Stimulated activated CD4-positive, alpha-beta T cell treated with anti-CD3 and anti-CD28 coated beads, Interleukin-1b, Interleukin-23, amount 100 ng/mL, for 1 hour (primary cell): ENCODE measurements at places on chromosomes 5 and 9.

DNA sequence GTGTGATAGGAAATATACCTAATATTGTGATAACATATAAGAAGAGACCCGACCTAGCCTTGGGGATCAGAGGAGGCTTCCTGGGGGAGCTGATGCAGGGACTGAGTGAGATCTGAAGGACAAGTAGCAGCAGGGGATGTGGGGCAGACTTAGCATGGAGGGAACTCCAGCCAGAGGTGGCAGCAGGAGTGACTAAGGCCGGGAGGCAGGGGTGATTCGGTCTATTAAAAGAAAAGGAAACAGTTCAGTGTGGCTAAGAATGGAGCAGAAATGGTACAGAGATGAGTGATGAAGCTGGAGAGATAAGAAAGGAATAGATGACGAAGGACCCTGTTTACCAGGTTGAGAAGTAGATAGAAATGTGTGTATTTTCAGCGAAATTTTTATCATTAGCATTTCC lies 408.8 kb downstream of the ENC1 start:
- DNase-seq: no peak

- DNase-seq: no peak
Measured at GRCh38 chr9:84136119-84136868, 155.7 kb downstream of the RMI1 start.

- DNase-seq: no peak
Measured at GRCh38 chr9:37710046-37710445, 43.6 kb upstream of the TRMT10B start.

- no peak for DNase-seq
Measured at GRCh38 chr5:169300468-169301385, at the start of gene SLIT3. TSS of gene SLIT3 (minus strand) at chr5:169301139. CDS start at chr5:169300709, 430 bp downstream.

DNA sequence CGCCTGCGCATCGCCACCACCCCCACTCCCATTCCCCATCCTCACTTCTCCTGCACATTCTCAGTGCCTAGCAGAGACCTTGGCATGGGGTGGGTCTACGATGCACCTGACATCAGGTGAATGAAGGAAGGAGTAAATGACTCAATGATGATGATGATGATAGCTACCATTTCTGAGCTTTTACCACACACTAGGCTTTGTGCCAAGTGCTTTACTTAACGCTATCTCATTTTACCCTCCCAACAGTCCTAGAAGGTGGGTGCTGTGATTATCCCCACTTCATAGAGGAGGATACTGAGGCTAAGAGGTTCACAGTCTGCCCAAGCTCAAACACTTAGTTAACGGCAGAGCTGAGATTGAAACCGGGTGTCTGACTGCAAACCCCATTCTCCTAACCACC lies 27.1 kb downstream of the CAMK2A start:
- no peak for DNase-seq

DNA sequence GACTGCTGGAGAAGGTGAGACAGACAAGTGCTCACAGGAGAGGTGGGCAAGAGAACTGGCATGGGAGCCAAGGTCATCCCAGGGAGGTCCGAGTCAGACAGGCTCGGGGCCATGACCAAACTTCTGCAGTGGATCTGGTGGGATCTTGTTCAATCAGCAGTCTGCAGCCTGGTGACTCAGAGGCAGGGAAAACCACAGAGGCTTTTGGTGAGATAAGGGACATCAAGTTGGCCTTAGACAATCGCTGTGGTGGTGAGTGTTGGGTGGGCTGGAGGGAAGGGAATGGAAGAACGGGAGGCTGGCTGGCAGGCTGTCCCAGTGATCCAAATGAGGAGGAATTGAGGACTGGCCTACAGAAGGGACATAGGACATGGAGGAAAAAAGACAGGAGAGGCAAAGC lies 123.8 kb downstream of the TMEM174 start:
- DNase-seq: no peak

DNA sequence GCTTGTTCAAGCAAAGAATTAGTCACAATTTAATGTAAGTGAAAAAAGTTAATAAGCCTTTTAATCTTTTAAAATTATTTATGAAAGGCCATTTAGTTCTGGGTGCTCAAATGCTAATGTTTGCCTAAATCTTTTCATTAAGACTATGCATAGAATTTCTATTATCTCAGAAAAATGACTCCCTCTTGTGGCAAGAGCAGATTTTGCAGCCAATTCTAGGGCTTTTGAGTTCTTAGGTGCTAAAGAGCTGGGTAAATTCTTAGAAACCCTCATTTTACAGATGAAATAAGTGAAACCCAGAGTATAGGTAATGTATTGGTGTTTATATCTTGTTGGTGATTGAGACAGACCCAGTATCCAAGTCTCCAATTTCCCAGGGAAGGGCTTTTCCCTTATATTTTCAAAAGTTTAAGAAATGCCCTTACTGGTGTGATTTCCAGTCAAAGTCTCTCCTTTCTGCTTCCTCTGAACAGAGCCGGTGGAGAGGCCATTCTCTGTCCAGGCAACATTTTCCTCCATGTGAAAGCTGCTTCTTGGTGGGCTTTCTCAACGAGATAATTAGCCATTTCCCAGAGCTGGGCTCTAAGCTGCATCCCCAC lies 24.1 kb upstream of the PCSK5 start:
- DNase-seq: peak; percentile 18

- no peak for DNase-seq
Measured at GRCh38 chr9:128683340-128684064, 5.5 kb upstream of the SET start.

DNA sequence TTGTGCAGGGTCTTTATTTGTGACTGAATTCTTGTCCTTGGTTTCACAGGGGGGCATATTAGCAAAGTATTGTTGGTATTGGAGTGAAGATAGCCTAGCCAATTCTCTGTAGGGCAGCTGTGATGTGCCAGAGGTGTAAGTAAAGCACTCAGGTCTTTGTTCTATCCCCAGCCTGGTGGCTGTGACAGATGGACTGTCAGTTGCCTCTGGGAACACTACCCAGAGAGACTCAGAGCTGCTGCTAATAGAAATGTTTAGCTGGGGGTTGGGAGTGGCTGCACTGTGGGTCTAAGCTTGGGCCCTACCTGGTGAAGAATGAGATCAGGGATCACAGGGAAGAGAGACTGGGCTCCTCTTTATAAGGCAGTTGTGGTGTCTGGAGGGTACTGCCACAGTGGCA lies 1006.5 kb upstream of the TYRP1 start:
- DNase-seq: no peak

GRCh38 chr9:115551396-115551795 lies 433.4 kb upstream of the TNC start:
- no peak for DNase-seq

GRCh38 chr5:54717459-54717858 lies 199.9 kb downstream of the SNX18 start:
- DNase-seq: no peak

GRCh38 chr9:93025736-93026135 lies 32.8 kb upstream of the SUSD3 start:
- no peak for DNase-seq

GRCh38 chr9:68877219-68877618 lies 136.7 kb downstream of the PRKACG start:
- no peak for DNase-seq

GRCh38 chr9:77892171-77892570 lies 139.4 kb downstream of the GNAQ start:
- DNase-seq: no peak

- no peak for DNase-seq
Measured at GRCh38 chr5:76475385-76475784, 72.3 kb downstream of the IQGAP2 start.

DNA sequence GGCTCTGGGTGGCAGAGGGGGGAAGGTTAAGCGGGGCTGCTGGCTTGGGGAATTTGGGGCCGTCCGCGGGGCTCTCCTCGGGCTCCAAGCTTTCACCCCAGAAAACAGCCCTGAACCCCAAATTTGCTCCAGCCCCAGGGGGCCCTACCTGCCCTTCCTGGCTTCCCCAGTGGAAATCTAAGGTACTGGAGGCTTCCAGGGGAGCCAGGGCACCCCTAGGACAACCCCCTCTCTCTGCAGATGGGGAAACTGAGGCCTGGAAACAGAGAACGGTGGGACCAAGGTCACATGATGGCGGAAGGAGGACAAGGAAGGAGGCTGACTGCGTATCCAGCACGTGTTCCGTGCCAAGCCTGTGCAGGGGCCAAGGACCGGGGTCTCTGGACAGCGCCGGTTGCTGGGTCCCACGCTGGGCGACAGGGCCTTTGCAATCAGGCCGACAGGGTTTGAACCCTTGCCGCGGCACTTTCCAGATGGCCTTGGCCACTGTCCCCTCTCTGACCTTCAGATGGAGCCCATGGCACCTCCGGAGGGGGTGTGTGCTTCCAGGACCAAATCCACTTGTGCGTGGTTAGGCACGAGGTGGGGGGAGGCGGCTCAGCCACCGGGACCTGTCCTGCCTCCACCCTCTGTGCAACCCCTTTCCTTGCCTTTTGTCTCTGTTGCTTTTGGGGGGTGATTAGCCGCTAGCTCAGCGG lies 183.1 kb downstream of the C9orf50 start:
- DNase-seq: no peak

DNA sequence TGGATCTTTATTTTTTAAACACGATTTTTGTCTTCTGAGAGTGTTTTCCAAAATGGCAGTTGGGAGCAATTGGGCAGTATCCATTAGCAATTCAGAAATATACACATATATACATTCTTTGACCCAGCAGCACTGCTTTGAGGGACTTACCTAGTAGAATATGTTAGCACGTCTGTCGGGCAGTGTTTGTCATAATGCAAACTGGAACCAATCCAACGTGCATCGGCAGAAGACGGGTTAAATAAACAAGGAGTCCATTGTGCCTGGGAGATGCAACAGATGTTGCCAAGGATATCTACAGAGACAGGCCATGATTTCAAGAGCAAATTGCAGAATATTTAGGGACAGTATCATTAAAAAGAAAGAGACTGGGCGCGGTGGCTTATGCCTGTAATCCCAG lies 107.0 kb downstream of the COL5A1 start:
- no peak for DNase-seq

DNA sequence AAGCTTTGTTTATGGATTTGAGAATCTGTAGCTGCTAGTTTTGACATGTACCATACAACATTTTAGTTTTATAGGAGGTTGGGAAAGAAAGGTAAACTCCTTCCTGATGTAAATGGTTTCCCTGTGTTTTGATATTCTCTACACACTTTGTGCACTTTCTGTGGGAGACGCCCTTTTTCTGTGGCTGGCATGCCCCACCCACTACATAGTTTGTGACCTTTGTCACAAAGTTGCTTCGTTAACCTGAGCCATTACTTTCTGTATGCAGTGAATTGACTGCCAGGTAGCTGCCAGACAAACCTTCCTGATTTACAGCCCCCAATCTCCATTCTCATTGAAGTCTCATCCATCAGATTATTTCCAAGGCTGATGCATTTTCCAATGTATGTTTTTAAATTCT lies 90.6 kb downstream of the NLN start:
- DNase-seq: no peak

DNA sequence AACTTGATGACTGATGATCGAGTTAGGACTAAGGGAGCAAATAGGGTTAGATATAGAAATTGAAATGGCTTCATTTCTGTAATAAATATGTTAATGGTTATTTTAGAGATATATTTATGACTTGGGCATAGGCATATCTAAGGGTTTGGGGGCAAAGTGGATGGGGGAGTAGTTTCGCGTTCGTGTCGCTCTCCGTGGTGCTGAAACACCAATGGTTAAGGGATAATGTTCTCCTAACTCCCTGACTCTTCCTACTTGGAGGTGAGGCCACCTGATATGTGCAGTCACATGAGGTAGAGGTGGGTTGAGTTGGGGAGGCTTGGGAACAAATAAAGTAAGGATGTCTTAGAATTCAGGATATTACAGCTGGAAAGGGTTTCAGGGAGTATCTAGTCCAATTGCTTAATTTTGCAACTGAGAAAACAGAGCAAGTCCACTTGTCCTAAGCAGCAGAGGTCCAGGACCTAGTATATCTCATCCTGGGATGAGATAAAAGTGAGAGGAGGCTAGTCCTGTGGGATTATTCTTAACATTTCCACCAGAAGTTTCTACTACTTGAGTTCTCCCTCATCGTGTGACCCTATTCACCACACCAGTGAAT lies 44.0 kb upstream of the MAP1B start:
- DNase-seq: no peak
